Activated naive CD8-positive, alpha-beta T cell treated with anti-CD3 and anti-CD28 coated beads, Interleukin-2, amount 50 U/mL, for 16 hours (primary cell): ENCODE measurements at places on chromosomes 6 and 20.

DNA sequence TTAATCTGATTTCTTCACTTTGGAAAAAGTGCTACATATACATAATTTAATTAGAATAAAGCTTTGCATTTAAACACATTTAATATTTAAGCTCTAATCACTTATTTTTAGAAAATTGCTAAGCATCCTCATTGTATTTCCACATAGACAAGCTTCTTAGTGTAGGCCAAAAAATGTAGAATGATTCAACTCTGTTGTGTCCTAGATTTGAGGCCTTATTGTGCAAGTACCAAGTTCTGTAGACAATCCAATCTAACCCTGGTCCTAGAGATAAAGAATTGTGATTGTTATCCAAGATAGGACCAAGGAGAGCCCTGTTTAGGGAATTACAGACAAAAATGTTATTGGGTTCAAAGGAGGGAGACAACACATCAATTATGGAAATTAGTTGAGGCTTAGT, 27.6 kb downstream of the MRAP2 start:
- no peak for DNase-seq

- DNase-seq = no peak
Measured at GRCh38 chr6:87939776-87940175, 107.9 kb upstream of the SPACA1 start.

- DNase-seq = no peak
Measured at GRCh38 chr6:11035616-11036350, 8.3 kb downstream of the ELOVL2 start.

DNA sequence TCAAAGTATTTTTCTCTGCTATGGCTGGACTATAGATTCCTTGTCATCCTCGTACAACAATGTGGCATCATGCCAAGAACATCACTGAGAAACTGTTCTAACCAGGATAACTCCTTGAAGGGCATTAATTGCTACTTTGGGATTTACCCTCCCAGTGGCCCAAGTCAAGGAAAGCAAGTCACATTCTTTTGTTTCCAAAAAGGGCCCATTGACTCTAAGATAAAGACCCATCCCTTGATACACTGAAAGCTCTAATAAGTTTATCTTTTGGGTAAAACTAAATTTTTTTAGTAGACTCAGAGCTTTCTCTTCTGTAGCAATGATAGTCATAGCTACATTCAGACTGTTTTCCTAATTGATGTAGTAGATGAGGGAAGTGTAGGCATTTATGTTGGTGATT, at the start of gene OR2J3:
TSS of gene OR2J3 (plus strand) at position 301 of the 400 bp plus-strand sequence. CDS start 3,833 bp downstream, outside the sequence.
- DNase-seq = no peak

DNA sequence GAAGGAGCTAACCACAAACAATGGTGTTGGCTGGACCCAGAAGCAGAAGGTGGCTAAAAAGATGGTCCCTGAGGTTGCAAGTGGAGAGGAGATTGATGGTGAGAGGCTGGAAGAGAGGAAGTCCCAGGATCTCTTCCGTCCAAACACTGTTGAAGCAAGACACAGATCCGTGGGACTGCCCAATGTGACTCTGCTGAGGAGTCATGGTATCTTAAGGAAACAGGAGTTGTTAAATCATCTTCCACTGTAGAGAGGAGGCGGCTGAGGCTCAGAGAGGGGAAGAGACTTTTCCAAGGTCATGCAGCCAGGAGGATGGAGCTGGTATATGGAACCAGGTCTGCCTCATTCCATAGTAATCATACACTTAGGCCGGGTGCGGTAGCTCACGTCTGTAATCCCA, 4.1 kb upstream of the ZNF335 start:
- no peak for DNase-seq

- DNase-seq = no peak
Measured at GRCh38 chr20:54633374-54634355, 158.3 kb downstream of the DOK5 start.

DNA sequence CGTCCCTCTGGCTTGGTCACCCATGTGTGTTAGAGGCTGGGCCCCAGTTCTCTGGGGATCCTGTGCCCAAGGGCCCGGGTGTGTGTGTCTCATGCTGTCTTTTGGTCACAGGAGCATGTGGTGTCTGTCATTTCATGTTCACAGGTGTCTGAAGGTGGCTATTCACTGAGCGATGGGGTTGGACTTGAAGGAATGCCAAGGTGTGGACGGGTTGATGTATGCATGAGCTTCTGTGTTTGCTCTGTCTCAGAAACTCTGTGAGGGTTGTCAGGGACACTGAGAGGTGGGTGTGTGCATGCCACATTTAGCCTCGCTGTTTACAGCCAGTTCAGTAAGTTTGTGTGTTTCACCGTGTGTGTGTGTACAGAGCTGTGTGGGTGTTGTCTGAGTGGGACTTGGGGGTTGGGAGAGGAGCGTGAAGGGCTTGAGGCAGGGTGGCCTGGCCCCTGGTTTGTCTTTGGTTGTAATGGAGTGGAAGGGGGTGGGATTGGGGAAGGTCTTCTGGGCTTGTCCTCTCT, 1.2 kb downstream of the DDR1 start:
- no peak for DNase-seq

- DNase-seq = no peak
Measured at GRCh38 chr6:38155144-38155543, 335.6 kb downstream of the ZFAND3 start.

- DNase-seq = no peak
Measured at GRCh38 chr6:69022993-69023392, 387.9 kb downstream of the ADGRB3 start.

DNA sequence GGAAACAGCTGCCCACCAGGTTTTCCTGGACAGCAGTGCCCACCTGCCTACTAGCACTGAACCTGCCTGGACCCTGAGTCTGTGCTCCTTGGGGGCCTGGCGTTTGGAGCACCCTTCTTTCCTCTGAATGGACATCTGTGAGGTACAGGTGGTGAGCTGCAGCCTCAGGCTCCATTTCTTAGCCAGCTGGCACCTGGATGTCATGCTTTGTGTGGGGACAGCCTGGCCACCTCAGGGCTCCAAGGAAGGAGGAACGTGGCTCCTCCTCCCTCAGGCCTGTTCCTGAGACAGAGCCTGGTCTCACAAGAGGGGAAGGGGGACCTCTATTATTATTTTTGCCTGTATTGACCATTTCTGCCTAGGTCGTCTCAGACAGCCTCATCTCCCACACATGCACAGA, 8.1 kb downstream of the TMEM151B start:
- no peak for DNase-seq

- no peak for DNase-seq
Measured at GRCh38 chr6:107821591-107821990, 2.5 kb downstream of the SCML4 start.

- DNase-seq = no peak
Measured at GRCh38 chr6:145699462-145699861, 35.9 kb downstream of the EPM2A start.
